ENCODE measurements at places on chromosomes 7 and 10.

DNA sequence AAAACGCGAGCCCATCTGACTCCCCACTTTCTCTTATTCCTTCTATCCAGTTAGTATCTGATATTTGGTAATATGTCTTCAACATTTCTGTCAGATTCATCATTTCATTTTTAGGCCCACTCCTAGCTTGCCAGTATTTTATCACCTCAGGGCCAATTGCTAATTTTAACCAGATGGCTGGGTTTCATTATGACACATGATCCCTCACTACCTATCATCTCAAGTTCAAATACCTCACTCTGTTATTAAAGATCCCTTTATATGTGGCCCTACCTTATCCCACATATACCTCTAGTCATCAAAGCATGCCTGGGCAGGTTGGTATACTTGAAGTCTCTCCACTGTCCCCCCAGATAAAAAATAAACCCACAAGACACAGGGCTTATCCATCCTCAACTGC, 104.9 kb downstream of the RNLS start:
- DNase-seq: no peak

DNA sequence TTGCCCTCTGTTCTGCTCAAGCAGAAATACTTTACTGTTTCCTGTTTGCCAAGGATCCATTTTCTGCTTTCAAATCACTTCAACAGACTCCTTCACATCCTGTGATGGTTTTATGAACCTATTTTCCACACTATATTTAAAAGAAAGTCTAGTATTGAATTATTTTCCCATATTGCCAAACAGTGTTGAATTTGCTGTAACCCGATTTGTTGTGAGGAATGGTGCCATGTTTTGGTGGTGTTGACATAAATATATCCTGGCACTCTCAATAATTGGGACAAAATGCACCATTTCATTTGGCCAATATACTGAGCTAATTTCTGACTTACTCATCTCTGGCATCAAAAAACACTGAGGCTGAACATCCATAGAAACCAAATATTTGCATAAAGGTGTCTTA, 615.4 kb upstream of the SEMA3D start:
- no peak for DNase-seq

- no peak for DNase-seq
Measured at GRCh38 chr10:69338133-69338456, 59.8 kb downstream of the HK1 start.

DNA sequence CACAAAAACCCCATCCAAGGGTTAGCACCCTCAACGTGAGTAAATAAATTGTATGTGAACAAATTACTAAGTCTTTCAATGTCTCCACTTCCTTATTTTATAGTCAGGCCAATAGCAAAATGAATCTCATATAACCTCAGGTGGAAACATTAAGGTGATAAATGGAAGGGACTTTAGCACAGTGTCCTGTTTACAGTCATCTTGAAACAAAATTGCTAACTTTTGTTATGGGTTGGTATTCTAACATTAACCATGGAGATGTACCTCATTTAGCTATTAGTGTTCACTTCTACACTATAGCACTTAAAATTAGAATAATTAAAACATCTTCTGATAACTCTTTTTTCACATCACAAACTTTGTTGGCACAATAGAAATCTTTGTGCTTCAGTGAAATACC, 255.8 kb upstream of the CNTNAP2 start:
- DNase-seq: no peak

DNA sequence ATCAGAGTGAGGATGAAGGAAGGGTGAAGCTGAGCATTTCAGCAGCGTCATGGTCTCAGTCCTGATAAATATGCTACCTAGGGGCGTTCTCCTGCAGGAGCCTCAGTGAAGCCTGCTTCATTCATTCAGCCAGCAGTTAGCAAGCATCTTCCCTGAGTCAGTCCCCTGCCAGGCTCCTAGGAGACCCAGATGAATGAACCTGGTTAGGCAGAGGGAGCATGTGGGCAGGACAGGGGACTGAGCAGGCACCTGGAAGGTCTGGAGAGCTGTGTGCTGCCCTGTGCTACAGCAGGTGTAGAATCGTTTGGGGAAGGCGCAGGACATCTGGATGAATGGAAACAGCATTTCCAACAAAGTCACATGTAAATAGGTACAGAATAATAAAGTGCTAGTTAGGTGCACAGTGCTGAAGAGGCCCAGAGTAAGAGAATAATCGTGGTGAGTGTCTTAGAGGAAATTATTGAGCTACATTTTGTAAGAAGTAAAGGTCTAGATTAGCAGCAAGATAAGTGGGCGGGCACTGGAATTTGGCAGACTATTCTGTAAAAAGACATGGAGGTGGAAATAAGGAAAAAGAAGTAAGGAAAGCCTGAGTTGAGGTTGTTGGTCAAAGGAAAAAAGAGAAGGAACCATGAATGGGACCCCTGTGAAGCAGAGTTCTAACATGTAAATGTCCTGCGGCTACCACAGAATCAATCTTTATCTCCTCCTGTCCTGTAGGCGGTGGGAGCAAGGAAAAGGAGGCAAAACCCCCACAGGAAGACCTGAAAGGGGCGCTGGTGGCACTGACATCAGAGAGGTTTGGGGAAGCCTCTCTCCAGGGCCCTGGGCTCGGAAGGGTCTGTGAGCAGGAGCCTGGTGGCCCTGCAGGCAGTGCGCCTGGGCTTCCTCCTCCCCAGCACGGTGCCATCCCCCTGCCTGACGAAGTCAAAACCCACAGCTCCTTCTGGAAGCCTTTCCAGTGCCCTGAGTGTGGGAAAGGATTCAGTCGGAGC, 12.0 kb downstream of the ZSCAN25 start:
- no peak for DNase-seq

DNA sequence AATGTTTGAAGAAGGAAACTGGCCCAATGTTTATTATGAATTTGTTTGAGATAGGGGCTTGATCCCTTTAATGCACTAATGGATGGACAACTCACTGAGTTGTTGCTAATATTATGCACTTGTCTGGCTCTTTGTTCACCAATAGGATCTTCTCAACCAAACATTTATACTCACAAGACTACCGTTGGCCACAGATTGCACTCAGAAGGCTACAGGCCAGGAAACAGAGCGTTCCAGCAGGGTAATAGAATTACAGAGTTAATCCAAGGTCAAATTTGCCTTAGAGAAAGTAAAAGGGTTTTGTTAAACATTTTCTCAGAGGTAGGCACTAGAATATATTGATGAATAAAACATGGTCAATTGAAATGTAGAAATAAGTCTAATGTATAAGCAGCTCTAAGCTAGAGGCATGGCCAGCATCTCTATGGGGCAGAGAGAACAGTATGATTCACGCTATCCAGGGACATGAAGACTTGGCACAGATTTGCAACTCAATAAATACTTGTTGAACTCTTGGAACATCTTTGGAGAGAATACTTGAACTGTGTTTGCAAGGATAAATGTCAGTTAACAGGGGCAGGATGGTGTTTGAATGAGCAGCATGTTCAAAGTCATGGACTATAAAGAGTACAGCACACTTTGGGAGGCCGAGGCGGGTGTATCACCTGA, 606.9 kb downstream of the SORCS3 start:
- DNase-seq: no peak

- no peak for DNase-seq
Measured at GRCh38 chr10:79127151-79127961, 58.6 kb downstream of the ZMIZ1 start.

GRCh38 chr7:92691578-92691977, 101.4 kb upstream of the FAM133B start:
- DNase-seq: peak; percentile 29

DNA sequence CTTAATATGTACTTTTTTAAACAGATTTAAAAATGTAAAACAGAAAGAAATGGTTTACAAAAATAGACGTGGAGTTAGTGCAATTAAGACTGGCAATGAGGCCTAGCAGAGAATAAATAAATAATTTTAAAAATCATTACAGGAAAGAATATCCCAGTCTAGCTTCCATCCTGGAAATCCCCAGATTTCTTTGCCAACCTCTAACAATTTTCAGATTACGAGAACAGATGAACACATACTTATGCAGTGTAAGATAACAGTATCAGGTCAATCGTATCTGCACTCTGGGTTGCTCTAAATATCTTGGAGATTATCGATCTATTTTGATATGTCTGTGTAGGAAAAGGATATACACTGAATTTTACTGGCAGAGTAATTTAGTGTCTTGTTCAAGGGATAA, 210.5 kb downstream of the SEMA3A start:
- DNase-seq: no peak

DNA sequence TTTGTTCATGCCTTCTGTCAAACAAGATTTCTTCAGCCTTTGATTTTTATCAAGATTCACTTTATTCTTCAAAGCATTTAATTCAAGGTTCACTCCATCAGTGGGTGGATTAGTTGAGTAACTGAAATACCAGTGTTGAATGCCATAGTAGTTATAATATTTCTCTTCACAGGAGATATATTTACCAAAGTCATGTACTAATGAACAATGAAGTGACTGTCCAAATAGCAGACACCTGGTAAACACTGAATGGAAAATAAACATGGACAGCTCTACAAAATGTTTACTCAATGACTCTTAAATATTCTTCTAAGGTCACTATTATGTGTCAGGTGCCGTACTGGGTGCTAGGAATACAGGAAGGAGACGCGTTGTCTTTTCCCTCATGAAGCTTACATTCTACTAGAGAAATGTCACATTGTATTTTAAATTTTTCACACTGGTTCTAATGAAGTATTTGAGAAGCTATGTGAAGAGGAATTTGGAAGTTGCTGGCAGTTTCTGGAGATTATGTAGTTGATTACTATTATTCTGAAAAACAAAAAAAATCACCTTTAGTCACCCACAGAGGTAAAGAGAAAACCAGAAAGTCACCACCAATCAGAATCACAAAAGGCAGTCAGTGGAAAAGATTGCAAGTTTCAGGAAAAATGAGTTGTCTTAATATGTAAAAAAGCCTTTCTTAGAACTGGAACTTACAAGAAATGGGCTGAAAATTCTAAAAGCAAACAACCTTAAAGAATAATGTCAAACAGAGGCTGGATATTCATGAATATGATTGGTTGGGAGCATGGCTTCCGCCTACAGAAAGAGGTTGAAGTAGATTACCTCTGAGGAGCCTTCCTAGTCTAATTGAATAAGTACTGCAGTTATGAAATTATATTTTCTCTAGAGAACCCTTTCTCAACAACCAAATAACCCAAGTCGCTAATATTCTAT, 84.5 kb downstream of the RTKN2 start:
- DNase-seq: no peak

DNA sequence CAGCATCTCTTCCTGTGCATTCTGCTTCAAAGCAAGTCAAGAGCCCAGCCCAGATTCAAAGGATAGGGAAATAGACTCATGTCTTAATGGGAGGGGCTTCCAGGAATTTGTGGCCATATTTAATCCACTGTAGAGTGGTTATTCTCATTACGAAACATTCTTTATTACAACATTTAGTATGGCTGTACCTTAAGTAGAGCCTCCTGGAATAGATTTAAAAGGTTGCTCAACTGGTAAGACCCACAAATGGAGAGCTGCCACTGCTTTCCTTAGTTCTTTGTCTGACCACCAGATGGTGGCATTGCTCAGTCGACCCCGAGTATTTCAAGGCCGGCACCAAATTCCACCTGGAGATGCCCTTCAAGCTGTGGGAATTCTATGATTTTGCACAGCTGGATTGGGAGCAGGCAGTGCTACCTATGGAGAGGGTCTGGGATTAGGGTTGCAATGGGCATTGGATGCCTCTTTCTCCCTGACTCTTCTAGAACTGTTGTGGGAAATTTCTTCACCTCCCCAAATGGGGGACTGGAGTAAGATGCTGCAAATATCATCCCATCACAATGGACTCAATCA, 102.2 kb downstream of the RBM20 start:
- peak; percentile 45 for DNase-seq

- no peak for DNase-seq
Measured at GRCh38 chr7:3548815-3549214, 247.8 kb downstream of the SDK1 start.

DNA sequence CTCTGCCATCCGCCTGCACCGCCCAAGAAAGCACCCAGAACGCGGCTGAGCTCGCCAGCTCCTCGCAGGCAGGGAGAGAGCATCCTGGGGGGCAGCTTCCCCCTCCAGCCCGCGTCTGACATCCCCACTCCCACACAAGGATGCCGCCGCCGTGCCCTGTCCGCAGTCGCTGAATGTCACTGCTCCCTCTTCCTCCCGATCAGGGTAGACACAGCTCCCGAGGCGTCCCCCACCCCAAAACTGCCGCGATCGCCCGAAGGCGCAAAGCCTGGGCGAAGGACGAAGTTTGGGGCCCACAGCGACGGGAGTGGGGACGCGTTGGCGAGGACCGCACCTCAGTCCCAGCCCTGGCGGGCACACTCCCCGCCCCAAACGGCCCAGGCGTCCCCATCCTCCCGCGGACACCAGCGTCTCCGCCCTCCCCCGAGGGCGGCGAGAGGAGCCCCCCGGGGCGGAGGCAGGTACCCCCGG, 1.5 kb upstream of the KAT6B start:
- no peak for DNase-seq

GRCh38 chr10:63494951-63495350, 26.2 kb upstream of the REEP3 start:
- no peak for DNase-seq

- no peak for DNase-seq
Measured at GRCh38 chr7:144820552-144820951, 15.3 kb downstream of the TPK1 start.

DNA sequence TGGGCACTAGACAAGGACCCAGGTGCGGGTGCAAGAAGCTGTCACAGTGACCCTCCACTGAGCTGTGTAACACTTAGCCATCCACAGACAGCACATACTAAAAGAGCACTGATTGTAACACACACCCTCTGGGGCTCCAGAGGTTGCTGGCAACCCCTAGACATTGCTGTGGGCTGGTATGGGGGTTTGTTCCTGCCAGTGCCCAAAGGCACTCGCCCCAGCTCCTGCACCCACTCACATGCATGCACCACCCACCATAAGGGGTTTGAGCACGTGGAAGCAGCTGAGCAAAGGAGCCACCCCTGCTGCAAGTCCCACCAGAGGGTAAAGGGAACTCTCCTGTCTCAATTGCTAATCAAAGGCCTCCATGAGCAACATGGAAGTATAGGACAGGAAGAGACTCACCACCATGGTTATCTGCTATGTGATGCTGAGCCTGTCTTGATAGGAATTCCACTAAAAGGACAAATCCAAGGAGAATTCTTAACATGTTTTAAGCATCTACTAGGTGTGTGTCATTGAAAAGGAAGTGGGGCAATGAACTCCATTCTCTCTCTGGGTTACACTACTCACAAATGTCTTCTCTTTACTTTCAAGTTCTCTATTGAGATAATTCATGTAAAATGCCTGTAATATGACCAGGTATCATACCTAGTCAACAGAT, 103.1 kb downstream of the GFRA1 start:
- DNase-seq: no peak

DNA sequence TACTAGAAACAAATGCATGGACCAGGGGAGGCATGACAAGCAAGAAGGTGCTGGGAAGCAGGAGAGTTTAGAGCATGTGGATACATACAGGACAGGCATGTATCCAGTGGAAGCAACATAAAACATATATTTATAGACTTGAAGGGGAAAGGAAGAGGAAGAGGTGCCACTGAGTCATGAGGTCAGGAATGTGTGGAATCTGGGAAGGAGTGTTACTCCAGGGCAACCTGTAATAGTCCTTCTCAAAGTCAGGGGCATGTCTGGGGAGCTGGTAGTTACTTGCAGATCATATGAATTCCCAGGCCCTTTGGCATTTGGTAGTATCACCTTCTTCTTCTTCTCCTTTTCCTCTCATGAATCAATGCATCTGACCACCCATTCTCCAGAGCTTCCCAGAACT, 246.6 kb downstream of the XPNPEP1 start:
- no peak for DNase-seq

GRCh38 chr7:50329775-50330174, 25.3 kb downstream of the IKZF1 start:
- no peak for DNase-seq

- DNase-seq: no peak
Measured at GRCh38 chr10:15640536-15641085, 79.1 kb downstream of the ITGA8 start.
